ENCODE measurements at places on chromosomes 13 and 19.

- DNase-seq: no peak
Observed at GRCh38 chr19:13629687-13630357, 123.5 kb upstream of the CACNA1A start.

GRCh38 chr13:44155422-44156293 is 218.0 kb upstream of the SERP2 start:
- no peak for DNase-seq

DNA sequence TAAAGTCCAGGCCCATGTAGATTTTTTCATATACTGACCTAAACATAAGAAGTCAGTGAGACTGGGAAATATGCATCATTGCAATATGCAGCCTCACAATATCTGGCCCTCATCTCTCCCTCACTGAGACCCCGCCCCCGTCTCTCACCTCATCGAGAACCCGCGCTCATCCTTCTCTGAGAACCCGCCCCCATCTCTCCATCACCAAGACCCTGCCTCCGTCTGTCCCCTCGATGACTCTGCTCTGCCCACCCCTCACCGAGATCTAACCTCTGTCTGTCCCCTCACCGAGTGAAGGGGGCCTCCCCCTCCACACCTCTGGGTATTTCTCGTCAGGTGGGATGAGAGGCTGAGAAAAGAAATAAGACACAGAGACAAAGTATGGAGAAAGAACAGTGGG is 20.5 kb upstream of the ZNF846 start:
- no peak for DNase-seq

DNA sequence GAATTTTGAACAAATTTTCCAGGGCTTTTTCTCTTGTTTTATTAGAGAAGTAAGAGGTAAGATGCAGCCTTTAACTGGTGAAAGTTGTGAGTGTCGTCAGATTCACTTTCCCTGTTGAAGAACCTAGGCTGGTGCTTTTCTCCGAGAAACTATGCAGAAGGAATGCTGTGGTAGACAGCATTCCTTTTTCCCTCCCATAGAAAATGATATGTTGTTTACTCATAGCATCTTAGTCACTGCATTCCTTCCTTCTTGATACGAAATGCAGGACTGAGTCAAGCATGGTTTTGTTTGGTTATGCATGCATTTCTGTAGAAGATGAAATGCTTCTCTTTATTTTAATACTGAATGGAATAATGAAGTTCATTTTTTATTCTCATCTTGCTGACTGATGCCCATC is 3.4 kb downstream of the ITGBL1 start:
- DNase-seq: no peak

DNA sequence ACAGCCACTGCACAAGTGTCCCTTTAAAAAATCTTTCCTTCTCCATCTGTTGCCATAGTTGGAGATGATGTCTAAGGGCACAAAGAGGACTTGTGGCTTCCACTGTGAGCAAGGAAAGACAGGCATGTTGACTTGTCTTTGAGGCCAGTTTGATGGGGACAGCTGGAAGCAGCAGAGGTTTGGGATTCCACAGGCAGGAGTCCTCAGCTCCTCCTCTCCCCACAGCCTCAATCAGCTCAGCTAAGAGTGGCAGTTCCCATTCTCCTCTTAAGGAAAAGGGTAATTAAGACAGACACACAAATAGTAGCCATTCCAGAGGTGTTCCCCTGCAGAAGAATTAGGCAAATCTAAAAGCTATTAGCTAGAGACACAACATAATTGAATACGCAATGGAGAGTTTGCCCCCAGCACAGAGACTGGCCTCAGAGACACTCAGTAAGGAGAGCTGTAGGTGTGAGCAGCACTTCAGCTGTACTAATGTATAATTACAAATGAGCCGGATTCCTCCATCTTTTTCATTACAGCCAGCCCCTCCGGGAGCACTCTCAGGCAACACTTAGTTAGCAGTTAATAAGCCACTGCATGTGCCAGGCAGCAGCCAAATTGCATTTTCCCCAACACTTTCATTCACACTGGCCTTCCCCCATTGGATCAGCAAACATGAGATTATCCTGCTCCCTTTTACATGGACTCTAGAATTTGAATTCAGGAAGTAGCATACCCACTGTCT is 434.0 kb downstream of the FOXO1 start:
- DNase-seq: no peak

DNA sequence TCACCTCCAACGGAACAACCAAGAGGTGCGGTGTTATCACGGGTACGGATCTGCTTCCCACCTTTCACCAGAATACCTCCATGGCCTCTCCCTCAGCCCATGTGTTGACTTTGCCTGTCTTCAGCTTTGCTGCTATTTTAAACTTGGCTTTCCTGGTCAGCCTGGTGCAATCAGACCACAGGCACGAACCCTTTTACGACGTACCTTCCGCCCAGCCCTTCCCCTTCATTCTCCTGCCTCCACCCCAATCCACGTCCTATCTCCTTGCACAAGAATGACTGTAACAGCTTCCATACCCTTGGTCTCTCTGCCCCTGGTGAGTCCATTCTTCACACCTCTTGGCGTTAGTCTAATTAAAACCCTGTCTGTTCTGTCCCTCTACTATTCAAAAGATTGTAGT is 431.7 kb downstream of the EFNB2 start:
- no peak for DNase-seq

GRCh38 chr19:39412100-39412866 is at the start of gene PLEKHG2:
Gene PLEKHG2, plus strand, starts transcription at chr19:39412669. Its CDS starts 1,418 bp downstream, at chr19:39414087.
- peak; percentile 98 for DNase-seq

- no peak for DNase-seq
Observed at GRCh38 chr13:98707281-98707999, 45.0 kb downstream of the SLC15A1 start.

DNA sequence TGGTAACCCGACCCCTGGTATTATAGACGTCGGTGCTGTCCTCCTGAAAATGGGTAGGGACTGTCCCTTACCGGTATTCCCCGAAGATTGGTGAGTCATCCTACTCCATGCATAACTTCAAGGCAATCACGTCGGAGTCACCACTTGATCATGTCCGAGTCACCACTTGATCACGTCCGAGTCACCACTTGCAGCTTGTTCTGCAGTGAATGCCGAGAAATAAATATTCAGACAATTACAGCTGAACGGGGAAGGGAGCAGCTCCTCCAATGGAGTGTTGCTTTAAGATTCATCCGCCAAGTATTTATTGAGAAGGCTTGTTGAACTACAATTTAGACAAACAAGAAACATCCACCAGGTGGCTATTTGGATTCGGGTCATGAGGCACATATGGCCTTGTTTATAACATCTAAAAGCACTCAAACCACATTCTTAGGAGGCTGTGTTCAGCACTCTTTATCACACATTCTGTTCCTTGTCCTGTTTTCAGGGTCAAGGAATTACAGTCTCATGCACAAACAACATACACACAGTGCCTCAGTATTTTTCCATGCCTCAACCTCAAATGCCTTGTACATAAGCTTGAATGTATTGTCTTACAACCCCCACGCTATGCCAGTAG is 43.1 kb downstream of the ZNF726 start:
- no peak for DNase-seq

DNA sequence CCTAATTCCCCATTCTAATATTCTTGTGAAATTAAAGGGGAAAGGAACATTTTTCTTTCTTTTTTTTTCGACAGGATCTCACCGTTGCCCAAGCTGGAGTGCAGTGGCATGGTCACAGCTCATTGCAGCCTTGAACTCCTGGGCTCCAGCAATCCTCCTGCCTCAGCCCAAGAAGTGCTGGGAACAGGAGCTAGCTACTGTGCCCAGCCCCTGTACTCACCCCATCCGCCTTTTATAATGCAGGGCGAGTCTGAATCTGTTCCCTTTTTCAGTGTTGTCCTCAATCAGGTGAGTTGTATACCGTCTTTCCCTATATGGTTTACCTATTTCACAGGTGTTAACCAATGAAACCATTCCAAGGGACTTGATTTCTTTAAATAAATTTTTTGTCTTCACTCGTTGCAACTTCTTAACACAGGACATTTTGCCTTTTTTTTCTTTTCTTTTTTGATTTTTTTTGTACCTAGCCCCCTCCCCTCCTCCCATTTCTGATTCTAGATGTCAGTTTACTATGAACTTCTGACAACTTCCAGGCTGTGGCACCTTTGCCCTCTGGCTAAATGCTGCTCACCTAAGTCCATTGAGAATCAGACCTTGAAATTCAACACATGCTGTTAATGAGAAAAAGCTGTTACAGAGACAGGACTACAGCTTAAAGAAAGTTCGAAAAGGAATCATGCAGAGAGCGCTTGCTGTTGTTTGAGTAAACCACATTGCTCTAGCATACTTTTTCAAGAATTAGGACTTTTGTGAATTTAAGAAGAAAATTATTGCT is 562.1 kb upstream of the KLF12 start:
- no peak for DNase-seq

GRCh38 chr13:50713523-50714248 is 129.8 kb downstream of the DLEU7 start:
- DNase-seq: peak; percentile 45
